ENCODE measurements at places on chromosomes 3 and 15.

GRCh38 chr15:68224546-68225250 lies 4.8 kb downstream of the CLN6 start:
- DNase-seq, result no peak

GRCh38 chr3:118001380-118001779 lies 1033.3 kb downstream of the IGSF11 start:
- no peak for DNase-seq

- no peak for DNase-seq
Observed at GRCh38 chr15:29473621-29474105, 204.0 kb upstream of the NSMCE3 start.

- no peak for DNase-seq
Observed at GRCh38 chr3:52525680-52526561, 7.7 kb downstream of the NT5DC2 start.

GRCh38 chr3:149227591-149228268 lies 6.1 kb upstream of the CP start:
- no peak for DNase-seq

- DNase-seq, result no peak
Observed at GRCh38 chr15:95684126-95684525, 646.4 kb upstream of the NR2F2 start.

DNA sequence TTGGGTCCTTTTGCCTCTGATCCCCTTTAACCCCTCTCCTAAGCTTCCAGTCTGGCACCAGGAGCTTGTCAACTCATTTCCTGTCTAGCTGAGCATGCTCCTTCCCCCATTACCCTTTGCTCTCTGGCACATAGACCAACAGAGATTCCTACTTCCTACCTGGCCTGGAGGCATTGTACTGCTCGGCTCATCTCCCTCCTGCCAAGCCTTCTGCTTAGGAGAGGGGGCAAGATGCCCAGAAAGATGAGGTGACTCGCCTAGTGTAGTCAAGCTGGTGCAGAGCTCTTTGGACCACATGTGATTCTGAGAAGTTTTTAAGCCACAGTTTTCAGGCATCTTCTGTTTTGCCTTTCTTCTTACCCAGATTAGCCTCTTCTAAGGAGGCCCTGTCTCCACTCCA lies 95.4 kb downstream of the ZNF621 start:
- no peak for DNase-seq

- DNase-seq, result no peak
Observed at GRCh38 chr3:175257123-175257522, 398.0 kb downstream of the NAALADL2 start.

- no peak for DNase-seq
Observed at GRCh38 chr3:80307844-80308243, 540.0 kb upstream of the ROBO1 start.

GRCh38 chr3:116663161-116664110 lies 46.1 kb upstream of the TUSC7 start:
- no peak for DNase-seq

- no peak for DNase-seq
Observed at GRCh38 chr3:152620395-152620794, 214.5 kb upstream of the P2RY1 start.

DNA sequence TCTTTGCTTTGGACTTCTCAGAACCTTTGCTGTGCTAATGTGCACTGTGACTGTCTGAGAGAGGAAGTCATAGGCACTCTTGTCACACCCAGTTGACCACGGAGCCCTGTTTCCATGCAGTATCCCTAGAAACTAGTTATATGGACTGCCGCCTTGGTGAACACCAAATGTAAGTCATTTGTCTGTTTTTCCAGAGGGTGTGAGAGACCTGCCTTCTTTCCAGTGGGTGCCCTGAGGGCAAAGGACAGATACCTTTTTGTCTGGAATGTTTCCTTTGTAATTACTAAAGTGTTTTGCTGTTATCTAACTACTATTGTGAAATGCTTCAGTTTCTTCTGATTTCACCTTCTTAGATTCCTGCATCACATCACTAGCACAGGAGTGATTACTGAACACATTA lies 91.8 kb downstream of the LARS2 start:
- DNase-seq, result no peak

- no peak for DNase-seq
Observed at GRCh38 chr15:25710184-25710583, 152.9 kb downstream of the ATP10A start.

- DNase-seq, result no peak
Observed at GRCh38 chr3:185582236-185582635, 3.9 kb upstream of the SENP2 start.

GRCh38 chr3:107641572-107642307 lies 119.0 kb downstream of the BBX start:
- DNase-seq, result no peak

- no peak for DNase-seq
Observed at GRCh38 chr3:197511130-197511529, 44.6 kb downstream of the BDH1 start.

- no peak for DNase-seq
Observed at GRCh38 chr3:177936721-177937120, 599.5 kb upstream of the KCNMB2 start.

GRCh38 chr3:50127251-50127691 lies 27.9 kb upstream of the SEMA3F start:
- no peak for DNase-seq

DNA sequence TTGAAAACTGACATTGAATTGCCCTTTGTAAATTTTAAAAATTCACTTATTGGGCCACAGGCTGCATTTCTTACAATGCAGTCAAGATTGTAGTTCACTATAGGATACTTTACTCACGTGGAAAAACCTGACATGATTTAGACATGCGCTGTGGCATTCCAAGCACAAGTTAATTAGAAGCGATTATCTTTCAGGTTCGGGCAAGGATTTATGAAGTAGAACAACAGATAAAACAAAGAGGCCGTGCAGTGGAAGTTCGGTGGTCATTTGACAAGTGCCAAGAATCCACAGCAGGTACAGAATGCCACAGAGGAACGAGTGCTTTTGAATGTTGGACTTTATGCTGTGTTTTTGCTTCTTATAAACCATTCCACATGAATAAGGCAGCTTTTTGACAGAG lies 37.8 kb downstream of the GPR171 start:
- DNase-seq, result no peak

- no peak for DNase-seq
Observed at GRCh38 chr15:95898761-95899160, 431.7 kb upstream of the NR2F2 start.

GRCh38 chr3:73622091-73622805 lies 2.5 kb downstream of the PDZRN3 start:
- no peak for DNase-seq

DNA sequence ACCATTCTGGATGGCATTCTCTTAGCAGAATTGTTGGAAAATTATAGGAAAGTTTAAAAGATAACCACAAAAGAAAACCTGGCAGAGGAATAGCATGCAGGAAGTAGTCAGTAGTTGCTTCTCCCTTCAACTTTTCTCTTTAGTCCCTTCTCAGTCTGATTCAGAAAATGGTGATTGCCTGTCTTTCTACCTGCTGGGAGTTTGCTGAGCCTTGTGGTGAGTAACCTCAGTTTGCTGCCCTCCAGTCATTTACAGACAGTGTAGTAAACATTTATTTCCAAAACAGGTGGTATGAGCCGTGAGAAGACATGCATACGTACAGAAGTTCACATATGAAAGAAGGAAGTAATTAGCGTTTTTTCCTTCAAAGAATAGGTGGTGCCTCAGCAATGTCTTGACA lies 224.7 kb upstream of the POU1F1 start:
- no peak for DNase-seq

DNA sequence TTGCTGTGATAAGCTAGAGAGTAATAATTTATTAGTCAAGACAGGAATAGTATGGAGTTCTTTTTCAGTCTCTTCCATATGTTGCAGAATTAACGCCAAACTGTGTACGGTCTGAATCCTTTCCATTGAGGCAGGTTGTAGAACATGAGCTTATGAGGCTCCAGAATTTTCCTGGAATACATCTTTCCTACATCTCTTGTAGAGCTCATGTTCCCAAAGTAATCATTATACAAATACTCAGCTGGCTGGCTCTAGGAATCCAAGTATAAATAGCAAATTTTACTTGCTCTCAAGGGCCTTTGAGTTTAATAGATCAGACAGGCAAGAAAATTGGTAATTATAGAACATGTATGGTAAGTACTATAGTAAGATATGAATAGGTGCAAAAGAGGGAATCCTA lies 419.4 kb downstream of the RBMS3 start:
- no peak for DNase-seq

DNA sequence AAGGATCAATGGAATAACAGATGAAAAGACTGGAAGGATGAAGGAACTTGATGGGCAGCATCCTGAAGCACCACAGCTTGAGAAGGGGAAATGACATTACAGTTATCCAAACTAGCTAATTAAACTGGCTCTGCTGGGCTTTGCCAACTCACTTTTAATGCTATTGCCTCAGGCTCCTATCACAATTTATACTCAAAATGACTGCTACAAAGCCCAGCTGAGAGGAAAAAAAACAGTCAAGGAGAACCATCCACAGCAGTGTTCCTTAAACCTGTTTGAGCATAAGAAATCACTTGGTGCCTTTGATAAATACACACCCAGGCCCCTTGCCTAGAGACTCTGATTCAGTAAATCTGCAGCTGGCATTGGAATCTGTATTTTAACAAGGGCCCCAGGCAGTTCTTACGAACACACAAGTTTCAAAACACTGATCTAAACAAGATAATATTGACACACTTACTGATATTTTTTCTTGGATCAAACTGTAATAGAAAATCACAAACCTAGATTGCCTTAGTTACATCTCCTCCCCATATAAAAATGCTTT lies 85.8 kb downstream of the MB21D2 start:
- DNase-seq, result no peak

DNA sequence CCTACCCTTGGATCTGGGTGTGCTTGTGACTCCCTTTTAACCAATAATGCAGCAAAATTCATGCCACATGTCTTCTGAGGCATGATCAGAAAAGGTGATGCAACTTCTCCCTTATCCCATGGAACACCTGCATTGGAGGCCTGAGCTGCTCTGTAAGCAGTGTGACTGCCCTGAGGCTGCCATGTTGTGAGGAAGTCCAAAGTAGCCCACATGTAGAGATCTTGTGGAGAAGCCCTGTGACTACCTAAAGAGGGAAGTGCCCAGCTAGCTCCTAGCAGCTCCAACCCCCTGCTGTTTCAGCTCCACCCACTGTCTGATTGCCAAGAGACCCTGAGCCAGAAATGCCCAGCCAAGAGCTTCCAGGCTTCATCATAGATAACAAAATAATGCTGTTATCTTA lies 6.4 kb upstream of the NR1D2 start:
- DNase-seq, result no peak

DNA sequence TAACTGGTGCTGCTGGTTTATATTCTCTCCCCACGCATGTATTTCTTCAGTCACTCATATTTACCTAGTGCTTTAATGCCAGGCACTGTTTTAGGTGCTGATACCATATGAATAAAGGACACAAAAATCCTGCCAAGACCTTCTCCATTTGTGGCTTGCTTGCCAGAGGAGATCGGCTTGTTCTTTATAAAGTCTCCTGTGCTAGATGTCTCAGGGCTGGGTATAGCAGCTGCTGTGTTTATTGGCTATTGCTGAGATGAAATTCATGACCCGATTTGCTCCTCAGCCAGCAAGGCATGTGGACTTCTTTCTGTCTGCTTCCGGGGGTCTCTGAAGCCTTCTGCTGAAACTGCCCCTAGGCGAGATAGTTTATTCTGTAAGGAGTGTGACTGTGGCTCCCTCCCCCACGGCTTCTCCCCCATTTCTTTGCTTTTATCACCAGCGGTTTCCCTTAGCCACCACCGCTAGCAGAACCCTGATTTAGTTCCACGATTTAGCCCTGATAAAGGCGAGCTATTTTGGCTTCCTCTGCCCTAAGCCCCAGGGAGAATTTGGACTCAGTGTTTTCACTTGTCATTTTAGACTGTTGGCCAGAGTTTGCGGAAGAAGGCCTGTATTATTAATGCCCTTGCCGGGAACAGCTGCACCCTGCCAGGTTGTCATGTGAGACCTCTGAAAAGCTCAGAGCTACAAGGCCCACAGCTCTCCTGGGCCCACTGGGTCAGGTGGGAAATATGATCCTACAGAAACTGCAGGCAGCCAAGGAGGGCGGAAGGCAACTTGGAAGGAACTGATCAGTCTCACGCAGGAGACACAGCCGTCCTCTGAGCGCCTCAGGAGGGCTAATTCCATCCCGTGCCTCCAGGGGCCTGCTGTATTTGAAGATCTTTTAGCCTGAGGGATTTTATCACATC lies 46.8 kb downstream of the ST6GAL1 start:
- no peak for DNase-seq

DNA sequence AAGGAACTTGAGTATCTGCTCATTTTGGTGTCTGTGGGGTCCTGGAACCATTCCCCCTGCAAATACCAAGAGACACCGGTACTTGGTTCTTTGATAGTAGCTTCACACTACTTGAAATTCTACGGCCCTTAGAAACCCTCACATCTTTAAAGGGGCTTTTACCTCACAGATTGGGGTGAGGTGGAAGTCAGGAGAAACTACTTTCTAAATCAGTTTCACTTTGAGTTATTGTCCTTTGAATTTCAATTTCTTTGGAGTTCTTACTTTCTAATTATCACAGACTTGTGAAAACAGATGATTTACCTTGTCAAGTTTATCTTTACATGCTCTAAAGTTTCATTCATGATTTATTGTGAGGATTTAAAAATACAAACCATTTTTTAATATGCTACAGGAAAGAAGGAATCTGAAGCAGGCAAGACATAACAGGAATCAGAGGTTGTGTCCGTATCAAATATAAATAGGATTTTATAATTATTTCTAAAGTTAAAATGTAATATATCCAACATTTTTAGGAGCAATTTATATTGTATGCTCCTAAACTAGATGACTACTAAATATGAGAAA lies 98.9 kb downstream of the NEDD4 start:
- no peak for DNase-seq

- DNase-seq, result no peak
Observed at GRCh38 chr3:49785565-49786356, 581 bp downstream of the IP6K1 start.

GRCh38 chr3:94967196-94967595 lies 904.3 kb downstream of the NSUN3 start:
- DNase-seq, result no peak

- DNase-seq, result peak; percentile 93
Observed at GRCh38 chr3:29764041-29764440, 483.2 kb downstream of the RBMS3 start.

DNA sequence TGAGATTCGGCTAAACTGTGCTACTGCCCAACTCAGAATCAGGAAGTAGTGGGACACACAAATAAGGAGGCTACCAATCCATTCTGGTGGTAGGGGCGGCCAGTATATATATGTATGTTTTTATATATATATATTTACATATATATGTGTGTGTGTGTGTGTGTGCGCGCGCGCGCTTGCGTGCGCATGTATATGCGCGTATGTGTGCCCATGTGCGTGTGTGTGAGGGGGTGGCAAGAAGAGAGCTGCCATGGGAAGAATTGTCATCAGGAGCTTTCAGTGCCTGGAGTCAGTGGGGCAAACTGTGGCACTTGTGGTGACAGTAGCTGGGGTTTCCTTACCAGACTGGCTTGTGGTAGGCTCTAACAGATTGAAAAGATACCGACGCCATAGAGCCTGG lies 26.5 kb downstream of the GXYLT2 start:
- no peak for DNase-seq

- peak; percentile 79 for DNase-seq
Observed at GRCh38 chr3:125443923-125444322, 68.8 kb upstream of the ZNF148 start.

- DNase-seq, result no peak
Observed at GRCh38 chr15:78260489-78260888, 3.9 kb upstream of the DNAJA4 start.

Data from fibroblast of skin of left biceps (primary cell).